Sciatic nerve (tissue), 2 donors: ENCODE measurements at places on chromosomes 12 and 14. TPM values are rescaled to one million over a fixed set of nuclear protein-coding genes. Genes with fewer than 3 reads are reported as not detected.

P2RX2 gene
- not detected for total RNA-seq

DNA sequence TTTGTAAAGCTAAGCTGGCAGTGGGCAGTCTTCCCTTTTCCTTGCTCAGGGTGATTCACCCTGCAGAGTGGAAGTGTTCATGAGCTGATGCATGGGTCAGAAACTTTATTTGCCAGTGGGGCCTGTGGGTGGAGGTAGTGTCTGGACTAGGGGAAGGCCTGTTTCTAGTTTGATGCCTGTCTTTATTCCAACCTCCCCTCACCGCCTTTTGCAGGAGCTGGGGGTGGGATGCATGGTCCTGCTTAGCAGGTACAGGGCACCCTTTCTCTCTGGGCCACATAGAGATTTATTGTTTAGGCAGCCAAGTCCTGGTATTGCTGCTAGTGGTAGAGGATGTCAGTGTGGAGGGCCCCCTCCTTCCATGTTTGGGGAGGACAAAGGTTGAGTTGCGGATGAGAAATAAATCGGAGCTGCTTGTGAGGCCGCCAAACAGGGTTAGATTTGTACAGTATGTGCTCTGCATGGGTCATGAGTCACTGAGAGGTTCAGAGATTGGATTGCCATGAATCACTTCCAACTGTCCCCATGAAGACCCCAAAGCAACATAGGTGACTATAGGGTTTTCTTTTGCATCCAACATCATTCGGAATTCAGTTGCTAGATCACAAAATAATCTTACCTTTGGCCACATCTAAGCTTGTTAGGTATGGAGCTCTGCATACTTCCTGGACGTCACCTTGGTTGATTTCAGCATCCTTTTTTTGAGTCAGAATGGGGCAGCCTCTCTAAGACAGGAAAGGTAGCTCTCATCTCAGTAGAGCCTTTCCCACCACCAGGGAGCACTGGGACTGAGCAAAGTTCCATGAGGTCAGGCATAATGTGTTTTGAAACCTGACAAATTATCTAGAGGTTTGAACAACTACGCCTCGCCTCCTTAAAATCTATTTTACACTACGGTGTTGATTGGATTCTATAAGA lies 8.8 kb downstream of the SMOC1 start:
- DNase-seq = no peak

DNA sequence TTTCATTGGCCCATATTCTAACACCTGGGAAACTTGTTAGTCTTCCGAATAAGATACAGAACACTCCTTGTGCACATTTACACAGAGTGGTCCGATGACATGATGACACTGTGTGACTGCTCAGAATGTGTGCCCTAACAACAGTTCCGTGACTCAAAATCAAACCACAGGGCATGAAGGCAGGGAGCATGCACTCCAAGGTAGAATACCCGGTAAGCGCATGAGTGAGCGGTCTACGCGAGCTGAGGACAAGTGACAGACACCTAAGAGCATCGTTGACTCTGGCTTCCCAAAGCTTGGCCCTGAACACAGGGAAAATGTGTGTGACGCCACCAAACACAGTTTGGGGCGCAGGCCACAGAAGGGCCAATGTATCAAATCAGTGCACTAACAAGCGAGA lies 18.6 kb downstream of the CLIP1 start:
- no peak for DNase-seq

- no peak for DNase-seq
Observed at GRCh38 chr12:69988481-69989321, 163.7 kb downstream of the MYRFL start.

- DNase-seq = no peak
Observed at GRCh38 chr12:109513051-109513450, 35.6 kb downstream of the UBE3B start.

DNA sequence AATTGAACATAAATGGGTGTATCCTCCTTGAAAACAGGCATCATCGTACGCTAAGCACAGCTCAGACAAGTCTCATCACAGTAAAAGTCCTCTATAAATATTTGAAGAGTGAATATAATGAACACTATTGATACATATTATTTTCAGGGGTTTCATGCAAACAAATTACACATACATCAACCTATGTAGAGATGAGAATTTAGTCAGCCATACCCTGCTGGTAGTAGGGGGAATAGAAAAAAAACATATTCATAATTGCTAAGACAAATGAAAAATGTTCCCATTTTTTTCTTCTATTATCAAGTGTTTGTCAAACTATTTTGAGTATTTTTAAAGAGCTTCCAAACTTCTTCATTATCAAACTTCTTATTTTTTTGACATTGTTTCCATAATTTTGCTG lies 205.6 kb upstream of the SOX5 start:
- no peak for DNase-seq

DNA sequence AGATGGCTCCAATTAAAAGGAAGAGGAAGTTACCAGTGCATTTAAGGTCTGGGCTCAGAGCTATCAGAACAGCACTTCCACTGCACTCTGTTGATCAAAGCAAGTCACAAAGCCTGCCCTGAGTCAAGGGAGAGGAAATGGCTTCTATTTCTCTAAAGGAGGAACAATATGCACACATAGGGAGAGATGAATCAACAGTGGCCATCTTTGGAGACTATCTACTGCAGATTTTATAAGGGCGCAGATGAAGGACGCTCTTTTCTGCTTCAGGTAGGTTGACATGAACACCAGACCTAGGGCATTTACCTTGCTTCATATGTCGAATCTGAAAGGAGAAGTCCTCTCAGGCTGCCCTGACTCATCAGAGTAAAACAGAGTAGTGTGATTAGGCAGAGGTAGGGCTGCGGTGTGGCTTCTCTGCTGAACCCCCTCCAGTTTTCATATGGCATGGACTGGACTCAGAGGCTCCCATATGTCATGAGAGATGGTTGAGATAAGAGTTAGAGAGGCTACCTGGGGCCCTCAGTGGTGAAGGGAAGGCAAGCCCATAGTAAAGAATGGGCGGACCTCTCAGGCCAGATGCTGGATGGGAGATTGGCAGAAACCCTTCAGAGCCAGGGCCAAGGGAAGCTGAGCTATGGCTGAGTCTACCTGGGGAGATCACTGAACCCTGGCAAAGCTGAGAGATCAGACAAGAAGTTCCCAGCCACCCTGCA lies 84.4 kb downstream of the ARF6 start:
- no peak for DNase-seq

DNA sequence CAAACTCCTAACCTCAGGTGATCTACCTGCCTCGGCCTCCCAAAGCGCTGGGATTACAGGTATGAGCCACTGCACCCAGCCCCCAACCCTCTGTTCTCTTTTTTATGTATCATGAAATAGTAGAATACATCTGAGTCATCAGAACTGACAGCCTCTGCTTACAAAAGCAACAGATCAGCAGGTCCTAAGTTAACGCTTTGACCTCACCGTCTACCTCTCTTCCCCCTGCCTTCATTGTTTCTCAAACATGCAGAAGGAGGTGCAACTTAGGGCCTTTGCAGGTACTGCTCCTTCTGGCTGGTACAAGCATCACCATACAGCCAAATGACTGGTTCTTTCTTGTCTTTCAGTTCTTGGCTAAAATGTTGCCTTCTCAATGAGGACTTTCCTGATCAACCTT lies 249.2 kb downstream of the PAWR start:
- DNase-seq = no peak

DNA sequence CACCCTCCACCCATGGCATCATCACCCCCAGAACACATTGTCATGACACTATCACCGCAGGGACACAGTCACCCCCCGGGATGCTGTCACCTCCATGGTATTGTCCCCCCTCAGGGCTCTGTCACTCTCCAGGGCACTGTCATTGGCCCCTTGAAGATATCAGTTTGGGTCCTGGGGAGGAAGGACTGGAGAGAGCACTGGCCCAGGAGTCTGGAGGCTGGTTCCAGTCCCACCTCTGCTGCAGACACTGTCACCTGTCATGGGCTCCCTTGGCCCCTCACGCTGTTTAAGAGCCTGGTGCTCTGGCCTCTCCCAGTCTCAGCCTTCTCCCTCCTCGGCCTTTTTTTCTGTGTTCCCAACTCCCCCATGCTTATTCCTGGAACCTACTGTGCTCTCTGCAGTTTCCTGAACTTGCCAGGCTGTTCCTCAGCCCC lies 31.9 kb downstream of the SERPINA3 start:
- no peak for DNase-seq

DNA sequence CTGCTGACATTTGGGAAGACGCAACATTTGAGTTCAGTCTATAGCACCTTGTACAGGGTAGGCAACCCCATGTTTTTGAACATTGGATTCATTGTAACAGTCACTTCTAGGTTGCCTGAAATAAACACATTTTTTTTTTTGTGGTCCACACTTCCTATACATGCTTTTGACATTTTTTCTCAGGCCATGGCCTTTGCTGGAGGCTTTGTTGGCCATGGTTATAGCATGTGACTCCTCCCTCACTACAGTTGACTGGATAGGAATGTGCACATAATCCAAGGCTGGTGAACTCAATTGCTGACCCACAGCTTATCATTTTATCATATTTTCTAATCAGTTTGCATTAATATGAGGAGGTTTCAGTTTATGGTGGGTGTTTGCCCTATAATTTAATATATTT lies 60.6 kb downstream of the TMEM117 start:
- DNase-seq = no peak

GRCh38 chr14:74936731-74937130 lies 13.7 kb upstream of the RPS6KL1 start:
- no peak for DNase-seq

- DNase-seq = no peak
Observed at GRCh38 chr14:99378782-99379214, 101.9 kb downstream of the SETD3 start.

- no peak for DNase-seq
Observed at GRCh38 chr12:50397117-50397650, 775 bp upstream of the FAM186A start.
